Skin of body (tissue), 3 donors: ENCODE measurements at places on chromosomes 11 and 22. TPM values are rescaled to one million over a fixed set of nuclear protein-coding genes. Genes with fewer than 3 reads are reported as not detected.

ZNF214 gene
- total RNA-seq = 4.5 TPM

MIAT gene
- 2.5 TPM for total RNA-seq

ANGPTL5 gene
- total RNA-seq = 0.39 TPM

ISX gene
- not detected for total RNA-seq

C11orf52 gene
- total RNA-seq = 1.4 TPM

PHF21A gene
- total RNA-seq = 26.3 TPM

SLC25A17 gene
- total RNA-seq = 14.2 TPM

GVQW3 gene
- total RNA-seq = 5.2 TPM

CCDC87 gene
- 0.10 TPM for total RNA-seq

SPON1 gene
- 60.2 TPM for total RNA-seq

KCNA4 gene
- total RNA-seq = 0.30 TPM

GRCh38 chr22:26226538-26227297, 57.5 kb downstream of the SEZ6L start:
- DNase-seq = no peak

DNA sequence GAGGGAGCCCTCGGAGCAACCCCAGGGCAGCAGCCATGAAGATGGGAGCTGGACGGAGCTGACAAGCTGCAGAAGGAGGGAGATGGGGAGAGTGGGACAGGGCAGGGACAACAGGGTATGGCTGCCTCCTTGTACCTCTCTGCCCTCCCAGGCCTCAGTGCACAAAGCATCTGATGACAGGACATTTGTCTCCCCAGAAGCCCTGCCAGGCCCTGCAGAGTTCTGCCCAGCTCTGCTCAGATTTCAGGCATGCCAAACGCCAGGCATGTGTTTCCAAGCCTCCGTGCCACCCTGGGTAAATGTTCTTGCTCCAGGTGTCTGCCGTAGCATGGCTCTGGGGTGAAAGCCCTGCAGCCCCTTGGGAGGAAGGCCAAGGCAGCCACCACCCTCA, 1.1 kb upstream of the IFITM10 start:
- no peak for DNase-seq

DNA sequence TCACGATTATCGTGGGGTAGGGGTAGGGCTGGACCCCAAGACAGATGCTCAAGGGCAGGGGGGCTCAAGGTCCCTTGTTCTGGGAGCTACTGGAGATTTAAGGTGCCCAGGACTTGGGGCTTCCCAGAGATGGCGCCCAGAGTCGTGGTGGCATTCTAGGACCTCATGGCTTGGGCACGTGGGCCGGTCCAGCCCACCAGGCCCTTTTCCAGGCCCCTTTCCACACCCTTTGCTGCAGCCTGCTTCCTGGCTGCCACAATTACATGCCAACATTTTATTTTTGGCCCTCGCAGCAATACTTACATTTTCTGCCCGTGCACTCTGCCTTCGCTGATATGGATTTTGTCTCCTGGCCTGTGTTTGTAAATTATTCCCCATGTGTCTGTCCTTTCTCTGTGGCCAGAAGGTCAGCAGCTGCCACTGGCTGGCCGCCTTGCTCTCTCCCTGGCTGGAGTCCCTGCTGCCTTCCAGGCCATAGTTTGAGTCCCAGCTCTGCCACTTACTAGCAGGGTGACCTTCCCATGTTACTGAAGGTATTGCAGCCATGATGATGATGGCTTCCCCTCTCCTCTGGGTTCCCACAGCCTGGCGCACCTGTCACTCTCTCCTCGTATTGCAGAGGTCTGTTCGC, 11.2 kb downstream of the MB start:
- no peak for DNase-seq

DNA sequence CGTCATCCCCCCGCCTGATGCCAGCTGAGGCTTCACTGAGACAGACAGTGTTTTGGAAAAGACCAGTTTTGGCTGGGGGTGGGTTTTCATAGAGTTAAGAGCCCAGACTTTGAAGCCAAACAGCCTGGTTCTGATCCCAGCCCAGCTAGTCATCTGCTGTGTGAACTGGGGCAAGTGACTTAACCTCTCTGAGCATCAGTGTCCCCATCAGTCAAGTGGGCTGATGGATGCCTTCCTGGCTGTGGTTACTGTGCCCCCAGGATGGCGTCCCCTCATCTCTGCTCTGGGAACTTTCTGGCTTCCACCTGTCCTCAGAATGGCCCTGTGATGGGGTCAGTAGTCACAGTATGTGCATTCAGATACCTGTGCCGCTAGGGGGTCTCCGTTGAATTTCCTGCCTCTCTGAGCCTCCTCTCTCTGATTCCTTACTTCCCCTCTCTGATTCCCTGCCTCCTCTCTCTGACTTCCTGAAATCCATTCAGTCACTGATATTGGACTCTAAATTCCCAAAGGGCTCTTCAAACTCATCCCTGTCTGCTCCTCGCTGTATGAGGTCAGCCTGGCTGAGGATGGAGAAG, 2.4 kb downstream of the RASD2 start:
- DNase-seq = no peak

DNA sequence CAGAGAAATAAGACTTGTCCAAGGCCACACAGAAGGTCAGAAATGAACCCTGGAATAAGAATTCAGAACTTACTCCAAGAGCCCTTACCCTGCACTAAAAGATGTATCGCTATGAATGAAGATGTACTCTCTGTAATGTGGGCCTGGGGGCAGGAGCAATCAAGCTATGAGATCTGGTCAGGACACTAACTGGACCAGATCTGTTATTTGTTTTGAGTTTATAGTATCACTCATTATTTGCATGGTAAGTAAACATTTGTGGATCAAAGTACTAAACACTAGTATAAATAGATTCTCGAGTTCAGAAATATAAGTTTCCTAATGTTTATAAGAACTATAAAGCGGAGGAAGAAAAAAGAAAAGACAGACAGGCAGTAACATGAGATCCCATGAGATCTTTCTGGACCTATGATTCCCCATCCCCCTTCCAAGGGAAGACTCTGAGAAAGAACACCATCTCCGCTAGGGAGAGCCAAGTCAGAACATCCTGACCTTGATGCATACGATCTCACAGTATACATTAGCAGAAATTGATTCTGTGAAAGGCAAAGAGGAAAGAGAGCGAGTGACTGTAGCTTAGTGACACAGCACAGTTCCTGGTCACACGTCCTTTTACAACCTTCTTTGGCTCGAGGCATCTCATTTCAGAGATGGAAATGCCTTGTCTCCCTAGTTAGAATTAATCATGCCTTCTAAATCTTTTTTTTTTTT, 71.2 kb downstream of the USP35 start:
- DNase-seq = no peak

DNA sequence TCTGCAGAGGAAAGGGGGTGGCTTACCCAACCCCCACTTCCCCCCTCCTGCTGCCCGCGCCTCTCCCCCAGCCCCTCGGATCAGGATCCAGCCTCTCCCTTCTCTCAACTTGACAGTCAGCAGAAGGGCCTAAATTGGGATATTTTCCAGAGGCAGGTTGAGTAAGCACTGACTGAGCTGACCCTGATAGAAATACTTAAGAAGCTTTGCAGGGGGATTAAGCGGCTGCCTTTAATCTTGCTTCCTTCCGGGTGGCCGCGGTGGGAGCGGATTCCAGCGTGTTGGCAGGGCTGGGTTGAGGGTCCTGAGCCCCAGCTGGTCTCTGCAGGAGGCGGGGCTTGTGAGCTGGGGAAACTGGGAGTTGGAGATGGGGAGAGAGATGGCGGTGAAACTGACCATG, 445.2 kb downstream of the NTM start:
- no peak for DNase-seq

DNA sequence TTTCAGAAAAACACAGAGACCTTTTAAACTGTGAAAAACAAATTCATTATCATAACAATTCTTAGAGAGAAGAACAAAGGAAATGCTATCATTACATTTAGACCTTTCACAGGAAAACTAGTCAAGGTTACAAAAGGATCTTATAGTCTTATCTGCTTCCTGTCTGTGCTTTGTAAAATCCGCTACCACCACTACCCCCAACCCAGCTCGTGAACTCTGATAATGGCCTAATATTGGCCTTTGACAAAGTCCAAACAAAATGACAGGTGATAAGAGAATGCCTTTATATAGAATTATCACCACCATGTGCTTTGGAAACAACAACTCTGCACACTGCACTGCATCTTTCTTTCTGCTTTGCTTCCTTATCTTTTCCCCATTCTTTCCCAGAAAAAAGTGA, 272.5 kb downstream of the SBF2 start:
- no peak for DNase-seq

DNA sequence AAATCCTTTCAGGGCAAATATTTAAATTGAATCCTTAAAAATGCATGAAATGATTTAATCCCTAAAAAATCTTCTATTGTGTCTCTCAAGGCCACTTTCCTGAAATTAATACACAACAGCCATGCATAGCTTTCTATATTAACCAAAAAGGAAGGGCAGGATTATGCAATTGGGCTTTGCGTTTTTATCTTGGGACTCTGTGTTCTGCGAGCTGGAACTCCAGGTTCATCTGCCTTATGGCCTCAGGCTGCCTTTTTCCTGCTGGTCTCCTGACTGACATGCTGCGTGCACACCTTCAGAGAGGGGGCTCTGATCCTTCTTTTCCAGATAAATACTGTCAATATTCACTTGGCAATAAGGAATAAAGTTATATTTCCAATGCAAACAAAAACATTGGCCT, 141.7 kb upstream of the GRIA4 start:
- DNase-seq = no peak

- DNase-seq = no peak
These were observed 255.4 kb downstream of the MIAT start for GRCh38 chr22:26912655-26913345.

DNA sequence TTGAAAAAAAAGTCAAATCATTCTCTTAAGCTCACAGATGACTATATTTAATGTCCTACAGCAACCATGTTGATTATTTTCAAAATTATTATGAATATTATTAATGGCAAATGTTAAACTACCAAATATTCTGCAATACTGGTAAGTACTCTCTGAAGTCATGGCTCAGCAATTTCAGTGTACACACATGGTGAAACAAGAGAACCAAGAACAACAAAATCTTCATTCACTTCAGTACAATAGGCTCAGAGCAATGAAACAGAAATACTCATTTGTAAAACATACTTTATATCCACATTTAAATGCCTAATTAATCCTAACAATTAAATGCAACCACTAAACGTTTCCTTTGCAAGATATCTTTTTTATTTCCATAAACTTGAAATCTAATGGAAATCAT, 347.2 kb downstream of the TTC28 start:
- DNase-seq = no peak

DNA sequence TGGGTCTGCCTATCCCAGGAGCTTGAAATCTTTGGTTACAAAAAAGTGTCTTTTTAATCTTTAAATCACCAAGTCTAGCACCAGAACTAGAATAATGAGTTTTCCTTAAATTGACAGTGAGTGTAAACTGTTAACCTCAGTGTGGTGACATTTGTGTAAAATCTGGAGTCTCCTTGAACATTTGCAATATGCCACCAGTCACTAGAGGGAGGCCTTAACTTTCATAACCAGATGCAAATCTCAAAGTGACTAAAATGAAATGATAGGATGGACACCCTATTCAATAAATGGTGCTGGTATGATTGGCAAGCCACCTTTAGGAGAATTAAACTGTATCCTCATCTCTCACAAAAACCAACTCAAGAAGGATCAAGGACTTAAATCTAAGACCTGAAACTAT, 8.3 kb upstream of the SCGB1D2 start:
- no peak for DNase-seq

GRCh38 chr11:8656291-8656690, 26.2 kb downstream of the TRIM66 start:
- no peak for DNase-seq

DNA sequence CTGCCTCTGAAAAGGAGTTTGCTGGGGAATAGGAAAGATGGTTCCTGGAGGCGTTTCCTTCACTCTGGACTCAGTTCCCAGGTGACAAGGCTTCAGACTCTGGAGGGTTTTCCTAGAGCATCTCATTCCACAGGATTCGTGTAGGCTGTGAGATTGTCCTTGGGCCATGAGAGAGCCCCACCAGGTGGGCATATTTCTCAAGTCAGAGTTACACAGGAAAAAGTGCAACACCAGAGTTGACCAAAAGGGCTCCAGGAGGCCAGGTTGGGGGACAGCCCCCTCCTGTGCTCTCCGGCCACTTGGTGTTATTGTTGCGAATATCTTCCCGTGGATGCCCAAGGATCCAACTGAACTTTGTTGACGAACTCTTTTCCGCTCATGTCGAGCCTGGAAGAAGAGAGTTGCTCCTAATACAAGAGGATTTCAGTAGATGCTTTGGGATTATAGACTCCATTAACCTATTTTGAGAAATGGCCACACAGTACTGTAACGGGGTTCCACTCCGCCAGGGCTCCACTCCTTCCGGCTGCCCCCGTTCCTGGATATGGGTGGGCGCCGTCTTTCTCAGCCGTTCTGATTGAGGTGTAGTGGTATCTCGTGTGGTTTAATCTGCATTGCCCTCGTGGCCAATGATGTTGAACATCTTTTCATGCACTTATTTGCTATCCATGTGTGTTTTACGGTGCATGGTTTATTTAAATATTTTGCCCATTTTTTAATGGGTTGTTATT, 580.3 kb downstream of the BRD1 start:
- no peak for DNase-seq

DNA sequence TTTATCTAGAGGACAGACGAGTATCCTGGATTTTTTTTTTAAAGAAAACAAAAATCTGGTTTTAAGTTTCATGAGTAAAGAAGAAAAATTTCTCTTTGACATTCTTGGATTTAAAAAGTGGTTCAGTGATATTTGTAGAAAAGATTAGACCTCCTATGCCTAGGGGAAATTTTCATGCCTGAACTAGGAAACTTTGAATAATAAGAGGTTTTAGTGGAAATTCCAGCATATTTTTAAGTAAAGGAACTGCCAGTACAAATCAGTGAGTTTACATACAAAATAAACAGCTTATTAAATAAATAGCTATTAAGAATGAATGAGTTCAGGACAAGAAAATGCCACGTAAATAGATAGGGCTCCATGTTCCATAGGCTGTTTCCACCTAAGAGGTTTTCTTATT, 17.5 kb downstream of the JAM3 start:
- DNase-seq = no peak

GRCh38 chr11:109641549-109641948, 219.6 kb downstream of the C11orf87 start:
- peak; percentile 4 for DNase-seq
